ENCODE measurements at places on chromosomes 2 and 18.

GRCh38 chr18:302097-302496 is 34.2 kb upstream of the THOC1 start:
- no peak for DNase-seq

DNA sequence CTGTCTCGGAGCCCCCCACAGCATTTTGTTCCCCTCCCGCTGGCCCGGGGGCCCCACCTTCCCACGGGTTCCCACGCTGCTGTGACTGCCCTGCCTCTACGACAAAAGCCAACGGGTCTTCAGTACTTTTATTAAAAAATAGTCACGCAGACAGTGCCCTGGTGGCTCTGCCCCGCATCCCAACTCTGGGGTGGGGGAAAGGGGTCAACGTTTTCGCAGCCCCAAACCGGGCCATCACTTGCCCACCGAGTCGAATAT is 1.0 kb downstream of the UCN start:
- no peak for DNase-seq

GRCh38 chr18:38789141-38789540 is 1223.5 kb upstream of the CELF4 start:
- DNase-seq, result no peak

DNA sequence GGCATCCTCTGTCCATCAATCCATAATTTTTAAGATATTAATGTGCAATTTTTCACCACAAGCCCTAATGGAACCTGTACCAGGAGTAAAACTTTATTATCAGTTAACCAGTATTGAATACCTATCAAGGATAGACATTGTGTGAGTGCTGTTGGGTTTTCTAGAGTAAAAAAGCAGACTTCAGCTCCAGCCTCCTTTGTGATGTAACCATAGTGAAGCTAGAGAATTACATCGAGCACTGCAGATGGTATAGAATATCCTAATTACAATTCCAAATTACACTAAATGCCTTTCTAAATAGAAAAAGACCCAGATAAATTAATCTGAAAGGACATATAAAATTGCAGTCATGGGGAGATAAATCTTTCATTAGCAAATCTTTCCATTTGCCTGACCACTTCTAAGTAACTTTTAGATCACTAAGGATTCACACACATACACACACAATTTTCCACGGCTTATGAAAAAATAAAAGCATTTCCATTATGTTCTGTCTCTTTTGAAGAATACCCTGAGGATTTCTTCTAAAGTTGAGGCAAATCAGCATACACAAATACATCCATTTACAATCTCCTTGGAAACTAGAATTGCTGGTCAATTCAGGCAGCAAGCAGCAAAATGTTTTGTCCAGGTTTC is 117.1 kb upstream of the TANK start:
- DNase-seq, result no peak

- no peak for DNase-seq
Measured at GRCh38 chr2:10647886-10648605, 41.7 kb downstream of the NOL10 start.

DNA sequence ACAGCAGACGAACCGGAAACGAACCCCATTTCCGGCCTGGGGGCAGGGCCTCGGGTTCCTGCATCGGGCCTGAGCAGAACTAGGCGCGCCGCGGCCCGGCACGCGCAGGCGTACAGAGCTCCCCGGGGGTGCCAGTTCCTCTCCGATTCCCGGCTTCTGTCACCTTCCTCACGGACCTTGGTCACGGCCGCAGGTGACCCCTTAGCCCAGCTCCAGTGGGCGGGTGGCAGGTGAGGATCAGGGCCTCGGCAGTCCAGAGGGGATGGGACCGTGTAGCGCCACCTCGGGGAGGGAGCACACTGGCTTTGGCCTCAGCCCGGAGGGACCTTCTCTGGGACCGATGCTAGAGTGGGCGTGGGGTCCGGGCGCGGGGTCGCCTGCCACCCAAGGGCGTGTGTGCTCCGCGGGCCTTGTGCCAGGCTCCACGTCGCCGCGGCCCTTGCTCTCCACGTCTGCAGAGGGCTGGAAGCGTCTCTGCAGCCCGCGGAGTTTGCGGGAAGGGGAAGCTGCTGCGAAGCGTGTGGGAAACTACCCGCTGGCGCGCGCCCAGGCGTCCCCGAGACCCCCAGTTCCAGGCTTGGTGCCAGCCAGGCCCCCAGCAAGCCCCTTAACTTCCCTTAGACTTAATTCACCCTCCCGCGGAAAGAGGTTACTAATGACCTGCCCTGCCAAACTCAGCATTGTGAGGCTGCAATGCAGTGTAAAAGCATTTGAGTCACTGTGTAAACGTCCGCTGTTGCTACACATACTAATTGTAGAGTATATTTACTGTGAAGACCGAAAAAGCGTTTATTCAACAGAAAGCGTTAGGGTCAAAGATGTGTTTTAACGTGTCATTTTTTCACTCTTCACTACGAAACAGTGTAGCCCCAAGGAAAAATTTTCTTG is at the start of gene TRAPPC12:
Gene TRAPPC12 (plus strand): TSS at position 48 of the 888 bp plus-strand sequence. CDS start 7,930 bp downstream, outside the sequence.
- peak; percentile 71 for DNase-seq

GRCh38 chr2:52934323-52934898 is 833.2 kb upstream of the CHAC2 start:
- DNase-seq, result no peak

DNA sequence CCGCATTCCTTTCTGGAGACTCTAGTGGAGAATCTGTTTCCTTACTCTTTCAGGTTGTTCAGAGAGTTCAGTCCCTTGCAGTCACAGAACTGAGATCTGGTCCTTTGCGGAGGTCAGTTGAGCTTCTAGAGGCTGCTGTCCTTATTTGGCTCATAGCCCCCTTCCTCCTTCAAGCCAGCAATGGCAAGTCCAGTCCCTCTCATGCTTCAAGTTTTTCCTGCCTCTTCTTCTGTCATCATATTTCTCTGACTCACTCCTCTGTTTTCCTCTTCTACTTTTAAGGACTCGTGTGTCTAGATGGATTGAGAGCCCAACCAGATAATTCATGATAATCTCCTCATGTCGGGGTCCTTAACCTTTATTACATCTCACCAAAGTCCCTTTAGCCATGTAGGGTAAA is 173.5 kb upstream of the FOSL2 start:
- DNase-seq, result no peak

- no peak for DNase-seq
Measured at GRCh38 chr2:131040661-131041401, 52.4 kb downstream of the FAM168B start.

DNA sequence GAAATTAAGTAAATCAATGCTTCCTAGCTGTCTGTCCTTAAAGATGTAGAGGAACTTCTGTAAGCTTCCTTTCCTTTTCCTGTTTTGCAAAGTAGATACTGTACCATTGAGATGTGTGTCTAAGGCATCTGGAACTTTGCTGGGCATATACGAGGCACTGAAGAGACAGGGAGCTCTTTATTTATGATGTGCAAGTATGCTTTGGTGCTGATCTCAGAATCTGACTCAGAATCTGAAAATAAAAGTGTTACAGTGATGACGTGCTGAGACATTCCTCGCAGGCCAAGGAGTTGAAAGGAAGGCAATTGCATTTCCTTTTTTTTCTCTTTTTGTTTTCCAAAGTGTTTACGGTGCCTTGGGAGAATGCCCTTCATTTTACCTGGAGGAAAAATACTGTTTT is 230.9 kb upstream of the RGPD4 start:
- DNase-seq, result no peak

DNA sequence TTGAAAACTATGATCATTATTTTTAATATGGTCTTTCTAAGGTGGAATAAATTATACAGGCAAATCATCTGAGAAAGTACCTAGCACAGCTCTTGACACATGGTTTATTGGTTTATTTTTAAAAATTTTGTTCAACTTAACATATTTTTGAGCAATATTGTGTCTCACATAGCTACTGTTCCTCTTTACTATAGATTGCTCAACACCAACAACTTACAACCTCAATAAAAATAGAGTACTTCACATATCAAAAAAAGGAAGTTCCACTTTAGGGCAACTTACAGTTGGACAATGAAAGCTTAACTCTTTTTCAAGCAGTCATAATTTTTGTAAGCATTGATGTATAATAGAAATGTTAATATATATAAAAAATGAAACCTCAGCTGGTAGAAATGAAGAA is 440.9 kb upstream of the UBE2E3 start:
- no peak for DNase-seq

GRCh38 chr2:43194121-43194869 is 32.1 kb downstream of the ZFP36L2 start:
- DNase-seq, result peak; percentile 76

DNA sequence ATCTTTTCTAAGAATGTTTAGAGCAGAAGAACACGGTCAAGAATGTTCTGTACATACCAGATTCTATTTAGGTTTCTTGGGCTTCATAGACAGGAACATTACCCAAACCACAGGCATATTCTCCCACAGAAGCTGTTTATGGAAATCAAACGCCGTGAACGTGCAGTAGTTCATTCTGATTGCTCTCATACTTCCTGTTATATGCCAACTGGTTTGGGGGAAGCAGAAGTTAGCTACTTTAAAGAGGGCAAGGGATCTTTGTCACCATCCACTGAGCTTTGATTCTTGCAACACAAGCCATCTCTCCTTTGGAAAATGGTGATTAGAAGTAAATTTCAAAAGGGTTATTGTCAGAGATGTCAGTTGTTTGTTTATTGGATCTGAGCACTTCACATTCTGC is 182.2 kb upstream of the NRP2 start:
- no peak for DNase-seq

- no peak for DNase-seq
Measured at GRCh38 chr2:114688241-114688640, 245.8 kb downstream of the DPP10 start.

DNA sequence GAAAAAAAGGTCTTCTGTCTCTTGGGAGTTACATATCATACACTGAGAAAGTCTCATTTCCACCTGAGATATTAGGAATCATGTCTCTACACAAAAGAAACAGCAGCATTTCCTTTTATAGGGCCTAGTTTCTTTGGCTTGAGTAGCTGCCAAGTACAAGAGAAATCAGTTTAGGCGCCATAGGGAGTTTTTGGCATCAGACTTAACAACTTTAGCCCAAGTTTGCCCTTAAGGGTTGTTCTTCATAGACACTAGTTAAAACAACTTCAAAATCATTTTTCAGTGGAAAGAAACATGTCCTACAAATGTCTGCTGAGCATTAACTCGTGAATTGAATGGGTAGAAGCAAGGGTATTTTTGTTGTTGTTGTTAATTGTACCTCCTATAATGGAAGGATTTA is 587.0 kb upstream of the DSEL start:
- DNase-seq, result no peak

DNA sequence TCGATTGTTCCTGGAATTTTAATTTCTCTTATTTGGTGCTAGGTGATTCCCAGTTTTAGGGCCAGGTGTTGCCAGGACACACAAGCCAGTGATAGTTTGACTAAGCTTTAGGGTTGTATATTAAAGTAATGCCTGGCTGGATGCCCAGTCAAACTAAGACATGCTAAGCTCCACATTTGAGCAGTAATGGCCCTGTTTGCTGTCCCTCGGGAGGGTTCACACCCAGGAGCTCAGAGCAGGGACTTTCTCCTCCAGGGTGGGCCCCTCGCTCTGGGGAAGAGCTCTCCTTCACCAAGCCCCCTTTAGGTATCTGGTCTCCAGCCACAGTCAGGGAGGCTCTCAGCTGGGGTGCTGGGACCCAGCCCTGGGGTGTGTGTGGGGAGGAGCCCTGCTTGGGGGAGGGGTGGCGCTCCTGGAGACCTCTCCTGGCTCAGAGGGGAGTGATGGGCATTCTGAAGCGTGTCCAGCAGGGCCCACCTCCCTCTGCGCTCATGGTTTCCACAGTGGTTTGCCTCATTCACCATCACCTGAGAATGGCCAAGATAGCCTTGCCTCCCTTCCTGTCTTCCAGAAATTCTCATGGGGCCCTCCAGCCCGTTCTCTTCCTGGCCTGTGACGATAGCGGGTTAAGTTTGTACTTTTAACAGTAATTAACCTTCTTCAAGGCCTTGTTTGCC is 31.7 kb downstream of the INPP4A start:
- no peak for DNase-seq

- no peak for DNase-seq
Measured at GRCh38 chr2:221500501-221501209, 71.4 kb downstream of the EPHA4 start.

- no peak for DNase-seq
Measured at GRCh38 chr18:77140439-77141109, 8.0 kb upstream of the MBP start.

DNA sequence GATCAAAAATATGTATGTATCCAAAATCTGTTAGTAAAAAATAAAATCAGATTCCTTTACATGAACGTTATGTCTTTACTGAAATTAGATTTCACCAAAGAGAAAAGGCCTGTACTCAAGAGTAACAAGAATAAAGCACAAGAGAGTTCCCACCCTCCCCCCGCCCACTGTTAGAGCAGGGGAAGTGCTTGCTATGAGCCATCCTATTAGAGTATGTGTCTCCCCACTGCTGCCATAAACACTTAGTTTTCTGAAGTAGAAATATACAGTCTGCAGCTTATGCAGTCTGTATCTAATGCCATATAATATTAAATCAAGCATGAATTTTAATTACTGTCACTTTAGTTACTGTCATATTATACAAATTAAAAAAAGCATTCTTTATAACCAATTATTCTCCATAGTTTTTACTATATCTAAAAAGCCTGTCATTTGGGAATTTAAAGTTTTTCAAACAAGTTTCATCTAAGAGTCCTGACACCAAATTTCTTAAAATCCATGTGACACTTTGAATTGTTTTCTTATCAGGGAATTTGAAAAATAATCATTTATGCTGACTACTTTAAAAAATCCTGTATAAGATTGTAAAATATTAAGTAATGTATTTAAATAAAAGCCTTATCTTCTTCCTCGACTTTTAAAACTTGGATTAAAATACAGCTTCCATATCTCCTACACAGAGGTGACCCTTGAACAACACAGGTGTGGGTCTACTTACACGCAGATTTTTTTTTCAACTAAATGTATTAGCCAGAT is 51.8 kb upstream of the GPR75 start:
- no peak for DNase-seq

GRCh38 chr2:198053148-198053547 is 248.8 kb downstream of the PLCL1 start:
- no peak for DNase-seq

- DNase-seq, result no peak
Measured at GRCh38 chr2:201128933-201129505, 13.1 kb downstream of the CFLAR start.

DNA sequence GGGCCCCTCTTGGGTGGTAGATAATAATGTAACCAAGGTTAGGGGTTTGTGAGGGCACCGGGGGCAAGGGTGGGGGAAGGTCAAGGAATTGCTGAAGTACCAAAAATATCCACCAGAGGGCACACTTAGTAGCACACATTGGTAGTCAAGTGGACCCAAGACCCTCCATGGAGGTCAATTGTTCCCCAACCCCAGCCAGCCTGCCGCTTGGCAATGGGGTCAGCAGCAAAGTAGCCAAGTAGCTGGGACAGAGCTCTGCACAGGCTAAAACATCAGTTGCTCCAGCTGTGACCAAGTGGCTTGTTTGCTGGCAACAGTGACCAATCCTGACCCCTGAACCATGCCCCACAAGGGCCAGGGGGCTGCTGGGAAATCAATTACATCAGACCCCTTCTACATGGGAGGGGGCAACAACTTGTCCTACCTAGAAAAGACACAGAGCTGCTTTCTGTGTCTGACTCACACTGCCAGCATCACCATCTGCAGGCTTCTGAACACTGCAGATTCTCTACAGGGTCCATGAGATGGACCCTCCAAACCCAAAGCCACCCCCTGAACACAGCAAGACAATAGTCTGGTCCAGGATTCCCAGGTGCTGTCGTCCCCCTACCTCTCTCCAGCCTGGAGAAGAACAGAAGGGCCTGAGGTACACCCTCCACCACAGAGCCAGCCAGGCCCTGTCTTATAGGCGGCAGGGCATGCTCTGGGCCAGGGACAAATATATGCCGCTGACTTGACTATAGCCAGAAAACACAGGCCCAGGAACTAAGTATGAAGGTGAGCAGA is 76.0 kb downstream of the EMX1 start:
- peak; percentile 65 for DNase-seq

- no peak for DNase-seq
Measured at GRCh38 chr2:8061219-8061618, 620.6 kb upstream of the ID2 start.

GRCh38 chr2:229511524-229511923 is 202.8 kb downstream of the DNER start:
- DNase-seq, result no peak
